Non-pigmented ciliary epithelial cell (primary cell): ENCODE measurements at places on chromosomes 13 and 19.

- no peak for DNase-seq
Measured at GRCh38 chr13:100714478-100714877, 39.9 kb upstream of the TMTC4 start.

DNA sequence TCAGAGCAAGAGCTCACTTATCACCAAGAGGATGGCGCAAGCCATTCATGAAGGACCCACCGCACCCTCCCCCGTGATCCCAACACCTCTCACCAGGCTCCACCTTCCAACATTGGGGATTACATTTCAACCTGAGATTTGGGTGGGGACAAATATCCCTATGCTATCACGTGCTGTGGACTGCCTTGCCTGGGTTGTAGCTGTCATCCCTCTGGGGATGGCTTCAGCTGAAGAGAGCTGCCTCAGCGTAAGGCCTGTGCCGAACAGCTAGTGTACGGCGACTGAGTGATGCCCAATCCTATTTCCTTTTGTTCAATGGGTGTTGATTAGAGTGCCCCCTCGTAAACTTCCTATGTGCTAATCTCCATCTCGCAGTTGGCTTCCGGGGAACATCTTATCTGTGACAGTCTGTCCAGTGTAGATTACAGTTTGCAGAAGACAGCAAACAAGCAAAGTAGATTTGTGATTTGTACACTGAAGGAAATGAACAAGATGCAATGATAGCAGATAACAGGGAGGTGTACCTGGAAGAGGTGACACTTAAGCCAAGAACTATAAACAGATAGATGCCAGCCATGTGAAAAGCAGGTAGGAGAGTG is 11.8 kb upstream of the RCBTB1 start:
- no peak for DNase-seq

DNA sequence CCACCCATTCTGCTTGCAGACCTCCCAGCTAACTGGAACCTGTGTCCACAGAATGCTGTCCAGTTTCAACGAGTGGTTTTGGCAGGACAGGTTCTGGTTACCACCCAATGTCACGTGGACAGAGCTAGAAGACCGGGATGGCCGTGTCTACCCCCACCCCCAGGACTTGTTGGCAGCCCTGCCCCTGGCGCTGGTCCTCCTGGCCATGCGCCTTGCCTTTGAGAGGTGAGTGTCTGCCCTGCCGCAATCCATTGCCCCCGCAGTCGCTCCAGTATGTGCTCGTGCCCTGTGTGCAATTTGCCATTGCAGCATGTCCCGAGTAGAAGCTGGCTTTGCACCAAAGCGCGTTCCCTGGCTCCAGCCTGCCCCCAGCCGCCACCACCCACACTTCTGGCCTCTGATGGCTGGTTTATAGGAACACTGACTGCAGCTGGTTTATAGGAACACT is 41.9 kb downstream of the CERS4 start:
- no peak for DNase-seq

- no peak for DNase-seq
Measured at GRCh38 chr19:3604987-3605343, 1.7 kb downstream of the TBXA2R start.

- no peak for DNase-seq
Measured at GRCh38 chr13:99159331-99160061, 41.2 kb upstream of the UBAC2 start.

DNA sequence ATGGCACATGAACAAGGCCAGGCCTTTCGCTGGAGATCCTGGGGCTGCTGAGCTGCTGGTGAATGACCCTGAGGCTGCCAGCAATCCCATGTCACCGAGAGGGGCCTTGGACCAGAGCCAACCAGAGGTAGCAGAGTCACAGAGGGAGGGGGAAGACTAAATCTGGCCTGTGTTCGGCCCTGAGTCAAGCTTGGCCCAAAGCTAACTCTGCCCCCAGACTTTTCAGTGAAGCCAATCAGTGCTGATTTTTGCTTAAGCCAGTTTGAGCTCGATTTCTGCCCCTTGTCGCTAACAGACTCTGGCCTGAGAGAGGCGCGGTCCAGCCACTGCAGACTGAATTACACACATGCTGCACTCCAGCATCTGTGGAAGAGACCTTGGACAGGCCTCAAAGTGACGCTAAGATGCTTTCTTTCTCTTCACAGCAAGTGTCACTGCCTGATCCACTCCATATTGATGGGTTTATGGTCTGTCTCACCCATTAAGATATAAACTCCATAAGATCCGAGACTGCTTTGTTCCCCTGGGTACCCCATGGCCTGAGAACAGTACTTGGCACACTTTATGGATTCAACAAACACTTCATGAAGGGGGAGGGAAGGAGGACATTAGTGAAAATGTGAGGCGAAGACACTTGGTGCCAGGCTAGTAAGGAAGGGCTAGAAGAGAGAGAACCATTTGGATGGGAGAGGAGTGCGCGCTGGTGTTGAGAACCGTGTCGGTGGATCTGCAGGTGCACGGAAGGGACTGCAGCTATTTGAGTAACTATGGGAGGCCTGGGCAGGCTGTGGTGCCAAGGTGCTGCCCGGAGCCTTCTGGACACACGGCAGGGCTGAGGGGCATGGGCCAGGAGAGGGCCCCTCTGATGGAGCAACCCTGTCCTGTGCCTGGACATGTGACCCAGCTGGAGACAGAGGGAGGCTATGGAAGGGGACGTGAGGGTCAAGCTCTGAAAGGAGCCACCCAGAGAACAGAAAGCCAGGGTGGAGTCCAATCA is 17.6 kb downstream of the RANBP3 start:
- DNase-seq = no peak

- no peak for DNase-seq
Measured at GRCh38 chr13:34672631-34673030, 269.4 kb upstream of the NBEA start.

GRCh38 chr13:24083722-24084421 is 76.6 kb upstream of the SPATA13 start:
- DNase-seq = no peak

- DNase-seq = no peak
Measured at GRCh38 chr19:1013218-1013617, 7.7 kb downstream of the TMEM259 start.

GRCh38 chr13:24341439-24341838 is 32.1 kb downstream of the C1QTNF9 start:
- DNase-seq = no peak

DNA sequence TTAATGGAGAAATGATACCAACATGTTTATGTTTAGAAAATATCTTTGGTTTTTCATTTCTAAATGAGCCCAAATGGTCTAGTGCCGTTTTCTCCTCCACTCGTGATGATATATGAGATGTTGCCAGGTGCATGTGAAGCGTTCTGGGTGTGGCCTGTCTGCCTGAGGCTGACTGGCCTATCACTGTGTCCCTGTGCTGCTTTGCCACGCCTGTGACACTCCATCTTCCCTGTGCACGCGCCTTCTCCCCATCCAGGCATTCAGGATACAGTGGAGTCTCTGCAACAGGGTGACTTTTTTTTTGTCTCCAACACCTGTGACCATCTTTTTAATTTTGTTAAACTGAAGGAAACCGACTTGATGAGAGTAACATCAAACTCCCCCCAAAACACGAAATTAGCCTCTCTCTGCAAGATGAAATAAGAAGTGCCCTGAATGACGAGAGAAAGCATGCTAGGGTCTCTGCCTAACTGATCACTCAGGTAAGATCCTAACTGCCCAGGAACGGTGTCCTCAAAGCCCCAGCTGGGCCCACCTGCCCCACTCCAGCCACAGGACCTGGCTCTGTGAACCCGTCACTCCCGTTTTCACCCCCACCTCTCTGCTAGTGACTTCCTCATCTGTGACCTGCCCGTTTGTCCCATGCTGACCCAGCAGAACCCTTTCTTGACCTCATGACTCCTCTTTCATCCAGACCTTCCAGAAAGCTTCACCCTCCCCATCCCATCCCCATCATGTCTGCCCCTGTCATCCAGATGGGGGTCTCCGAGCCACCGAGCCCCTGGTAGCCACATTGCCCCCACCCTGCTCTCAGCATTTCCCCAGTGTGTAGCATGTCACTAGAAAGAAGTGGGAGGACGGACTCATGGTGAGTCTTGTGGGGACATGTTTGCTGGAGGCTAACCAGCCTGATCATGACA is 33.2 kb upstream of the TFDP1 start:
- DNase-seq = no peak

GRCh38 chr13:19959141-19959830 is 759 bp downstream of the ZMYM2 start:
- no peak for DNase-seq

GRCh38 chr13:81487151-81487550 is 1146.2 kb upstream of the SPRY2 start:
- DNase-seq = no peak

DNA sequence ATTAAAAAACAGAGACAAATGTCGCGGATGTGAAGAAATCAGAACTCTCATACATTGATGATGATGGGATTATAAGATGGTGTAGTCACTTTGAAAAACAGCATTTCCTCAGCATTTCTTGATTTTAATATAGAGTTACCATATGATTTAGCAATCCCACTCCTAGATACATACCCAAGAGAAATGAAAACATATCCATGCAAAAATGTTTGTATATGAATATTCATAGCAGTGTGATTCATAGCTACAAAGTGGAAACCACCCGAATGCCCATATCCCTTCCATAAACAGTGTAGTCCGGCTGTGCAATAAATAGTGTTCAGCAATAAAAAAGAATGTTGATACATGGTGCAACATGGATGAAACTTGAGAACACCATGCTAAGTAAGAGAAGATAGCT is 44.6 kb downstream of the DPY19L3 start:
- no peak for DNase-seq

DNA sequence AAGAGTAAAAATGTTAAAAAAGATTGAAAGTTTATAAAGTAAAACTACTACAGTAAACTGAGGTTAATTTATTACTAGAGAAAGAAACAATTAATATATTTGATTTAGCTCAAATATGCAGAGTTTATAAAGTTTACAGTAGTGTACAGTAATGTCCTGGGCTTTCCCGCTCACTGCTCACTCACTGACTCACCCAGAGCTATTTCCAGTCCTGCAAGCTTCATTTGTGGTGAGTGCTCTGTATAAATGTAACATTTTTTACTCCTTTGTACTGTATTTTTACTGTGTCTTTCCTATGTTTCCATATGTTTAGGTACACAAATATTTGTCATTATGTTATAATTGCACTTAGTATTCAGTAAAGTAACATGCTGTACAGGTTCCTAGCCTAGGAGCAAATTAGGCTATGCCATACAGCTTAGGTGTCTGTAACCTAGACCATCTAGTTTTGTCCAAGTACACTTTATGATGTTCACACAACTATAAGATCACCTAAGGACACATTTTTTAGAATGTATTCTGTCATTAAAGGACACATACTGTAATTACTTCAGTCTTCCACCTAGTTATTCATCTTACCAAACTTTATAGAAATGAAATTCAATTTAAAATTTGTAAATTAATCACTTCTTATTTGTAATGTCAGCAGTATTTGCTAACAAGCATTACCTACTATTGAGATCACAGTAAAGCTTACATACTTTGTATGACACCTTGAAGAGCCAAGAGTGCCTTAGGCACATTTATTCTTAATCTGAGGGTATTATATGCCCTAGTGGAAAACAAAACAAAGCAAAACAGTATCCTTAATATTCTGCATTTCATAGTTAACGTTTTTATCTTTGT is 683.4 kb downstream of the PCDH9 start:
- no peak for DNase-seq

DNA sequence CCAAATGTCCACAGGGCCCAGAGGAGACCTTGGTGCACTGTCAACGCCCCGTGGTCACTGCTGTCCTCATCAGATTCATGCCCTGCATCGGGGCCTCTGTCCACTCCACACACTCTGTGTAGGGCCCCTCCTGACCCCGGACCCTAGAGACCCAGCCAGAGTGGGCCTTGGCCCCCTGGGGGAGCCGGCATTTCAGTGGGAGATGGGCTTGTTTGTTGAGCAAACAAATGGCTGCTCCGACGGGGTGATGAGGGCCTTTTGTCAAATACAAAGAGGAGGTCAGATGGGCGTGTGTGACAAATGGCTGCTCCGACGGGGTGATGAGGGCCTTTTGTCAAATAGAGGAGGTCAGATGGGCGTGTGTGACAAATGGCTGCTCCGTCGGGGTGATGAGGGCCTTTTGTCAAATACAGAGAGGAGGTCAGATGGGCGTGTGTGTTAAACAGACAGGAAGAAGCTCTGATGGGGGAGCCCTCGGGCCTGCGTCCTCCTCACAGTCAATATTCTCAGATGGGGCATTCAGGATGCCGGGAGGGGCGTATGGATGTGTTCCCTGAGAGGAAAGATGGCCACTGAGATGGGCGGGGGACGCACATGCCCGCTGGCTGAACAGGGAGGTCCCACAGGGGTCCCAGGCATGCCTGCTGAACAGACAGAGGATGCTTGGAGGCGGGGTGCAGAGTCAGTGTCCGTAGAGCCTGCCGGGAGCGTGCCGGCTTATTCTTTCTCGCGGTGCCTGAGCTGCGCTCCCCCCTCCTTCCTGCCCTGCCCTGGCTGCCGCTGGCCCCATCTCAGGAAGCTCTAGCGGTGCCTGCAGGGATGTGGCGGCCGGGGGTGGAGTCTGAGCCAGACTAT is 36.3 kb downstream of the SMIM24 start:
- no peak for DNase-seq

DNA sequence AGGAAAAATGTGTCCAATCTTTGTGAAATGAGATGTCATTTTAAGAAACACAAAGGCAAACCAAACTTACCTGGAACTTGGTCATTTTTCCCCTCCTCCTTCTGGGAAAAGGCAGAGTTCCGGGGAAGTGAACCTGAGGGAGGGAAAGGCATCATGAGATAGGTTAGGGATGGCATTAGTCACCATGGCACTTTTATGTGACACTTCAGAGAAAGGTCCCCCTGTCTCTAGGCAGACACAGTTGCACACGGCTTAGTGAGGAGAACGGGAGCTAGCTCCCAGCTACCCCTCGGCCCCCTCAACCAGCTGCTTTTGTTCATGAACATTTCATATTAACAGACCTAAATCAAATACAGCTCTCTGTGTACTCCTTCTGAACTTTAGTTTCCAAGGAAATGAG is 1.5 kb downstream of the ZNF235 start:
- no peak for DNase-seq

DNA sequence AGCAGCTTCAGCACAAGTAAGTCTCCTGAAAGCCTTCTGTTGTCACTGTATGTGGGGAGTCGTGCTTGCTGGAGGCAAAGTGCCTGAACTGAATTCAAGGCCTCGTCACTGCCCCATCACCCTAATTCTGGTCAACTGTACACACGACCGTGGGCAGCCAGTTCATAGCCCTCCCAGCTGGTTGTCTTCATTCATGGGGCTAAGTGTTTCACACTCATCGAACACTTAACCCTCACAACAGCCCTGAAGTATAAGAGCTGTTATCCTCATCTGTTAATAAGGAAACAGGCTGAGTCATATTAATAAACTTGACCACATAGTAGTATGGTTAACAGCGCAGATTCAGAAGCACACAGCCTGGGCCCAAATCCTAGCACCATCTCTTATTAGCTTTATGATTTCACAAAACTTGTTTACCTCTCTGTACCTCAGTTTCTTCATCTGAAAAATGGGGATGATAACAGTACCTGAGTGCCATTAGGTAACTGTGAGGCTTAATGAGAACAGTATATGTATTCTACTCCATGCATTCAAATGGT is 66.7 kb downstream of the CDADC1 start:
- DNase-seq = no peak

GRCh38 chr13:46992383-46992952 is 95.6 kb upstream of the HTR2A start:
- no peak for DNase-seq
